Foreskin keratinocyte (primary cell): ENCODE measurements at places on chromosomes 5 and 9. TPM values are rescaled to one million over a fixed set of nuclear protein-coding genes. Genes with fewer than 3 reads are reported as not detected.
A peak's percentile ranks its signal among the peaks of the same experiment; 100 is the strongest.

The PKD2L2 gene
- total RNA-seq, result not detected in 2 replicates

GRCh38 chr9:105959531-105959930 lies 265.2 kb downstream of the TMEM38B start:
- DNase-seq, result no peak

The MYO10 gene
- total RNA-seq, result 57.7 and 62.5 TPM in 2 replicates

DNA sequence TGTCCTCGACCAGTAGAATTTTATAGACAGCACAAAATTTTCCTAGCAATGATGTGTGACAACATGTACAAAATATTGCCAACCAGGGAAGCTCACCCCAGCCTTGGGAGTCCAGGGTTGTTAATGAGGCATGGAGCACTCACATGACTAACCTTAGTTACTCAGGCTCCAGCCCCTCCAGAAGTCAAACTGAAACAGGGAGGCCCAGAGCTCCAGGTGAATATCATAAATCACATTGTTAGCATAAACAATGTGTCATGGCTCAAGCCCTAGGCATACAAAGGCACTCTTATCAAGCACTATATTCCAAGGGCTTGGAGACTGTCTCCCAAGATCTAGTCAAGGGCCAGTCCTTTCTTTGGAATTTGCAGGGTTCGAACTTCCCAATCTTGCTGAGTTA lies 44.4 kb downstream of the TNFAIP8 start:
- DNase-seq, result peak; percentile 79

- DNase-seq, result no peak
These were observed 410.8 kb upstream of the MEF2C start for GRCh38 chr5:89293810-89294209.

DNA sequence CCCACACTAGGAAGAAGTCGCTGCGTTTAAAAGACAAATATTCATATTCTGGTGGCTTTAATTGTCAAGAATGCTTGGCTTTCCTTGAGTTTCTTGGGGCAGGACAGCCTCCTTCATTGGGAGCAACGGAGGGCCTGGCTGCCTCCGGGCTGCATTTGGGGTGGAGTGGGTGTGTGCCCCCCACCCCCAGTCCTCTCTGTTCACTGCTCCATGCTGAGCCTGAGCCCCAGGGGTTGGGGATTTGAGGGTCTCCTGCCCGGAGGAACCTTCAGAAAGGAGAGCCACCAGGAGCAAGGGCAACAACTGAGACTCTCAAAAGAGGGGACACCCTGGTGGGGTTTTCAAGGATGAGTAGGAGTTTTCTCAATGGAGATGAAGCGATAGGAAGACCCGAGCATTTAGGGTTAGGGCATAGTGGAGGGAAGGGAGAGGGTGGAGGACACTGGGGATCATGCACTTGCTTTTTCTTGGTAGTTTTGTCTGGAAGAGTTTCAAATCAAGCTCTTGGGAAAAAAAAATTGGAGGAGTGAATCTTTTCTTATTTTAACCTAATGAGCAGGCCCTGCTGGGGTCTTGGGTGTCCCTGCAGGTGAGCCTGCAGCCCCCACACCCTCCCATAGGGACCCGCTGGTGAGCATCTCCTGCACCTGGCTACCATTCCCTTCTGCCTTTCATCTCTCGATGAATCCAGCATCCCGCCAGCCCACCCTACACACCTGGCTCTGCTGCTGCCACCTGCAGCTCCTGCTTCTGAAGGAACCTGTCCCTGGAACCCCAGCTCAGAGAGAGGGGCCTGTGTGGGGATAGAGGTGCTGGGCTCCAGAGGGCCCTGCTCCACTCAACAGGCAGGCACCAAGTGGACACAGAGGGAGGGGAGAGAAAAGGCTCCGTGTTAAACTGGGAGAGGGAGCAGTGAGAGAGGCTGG lies 4.1 kb downstream of the SLC6A19 start:
- no peak for DNase-seq
